ENCODE measurements at places on chromosomes 3 and 15.

- no peak for DNase-seq
Measured at GRCh38 chr3:53253707-53254508, 1.9 kb downstream of the TKT start.

DNA sequence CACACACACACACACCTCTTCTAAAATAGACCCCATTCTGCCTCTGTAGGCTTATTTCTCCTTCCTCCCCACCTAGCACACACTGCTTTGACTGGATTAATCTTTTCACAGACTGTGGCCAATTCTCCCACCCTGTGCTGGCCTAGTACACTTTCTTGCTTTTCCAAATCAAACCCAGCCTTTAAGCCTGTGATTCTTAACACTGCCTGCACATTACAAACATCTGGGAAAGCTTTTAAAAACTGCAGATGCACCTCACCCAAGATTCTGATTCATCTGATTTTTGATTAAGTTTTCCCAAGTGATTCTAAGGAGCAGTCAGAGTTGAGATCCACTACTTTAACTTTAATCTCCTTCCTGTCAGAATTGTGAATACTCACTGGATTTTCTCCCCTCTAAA is 12.8 kb downstream of the CSNK1G1 start:
- no peak for DNase-seq

- no peak for DNase-seq
Measured at GRCh38 chr3:128167973-128168674, 14.8 kb downstream of the EEFSEC start.

GRCh38 chr3:50441424-50442217 is 61.8 kb downstream of the CACNA2D2 start:
- no peak for DNase-seq

DNA sequence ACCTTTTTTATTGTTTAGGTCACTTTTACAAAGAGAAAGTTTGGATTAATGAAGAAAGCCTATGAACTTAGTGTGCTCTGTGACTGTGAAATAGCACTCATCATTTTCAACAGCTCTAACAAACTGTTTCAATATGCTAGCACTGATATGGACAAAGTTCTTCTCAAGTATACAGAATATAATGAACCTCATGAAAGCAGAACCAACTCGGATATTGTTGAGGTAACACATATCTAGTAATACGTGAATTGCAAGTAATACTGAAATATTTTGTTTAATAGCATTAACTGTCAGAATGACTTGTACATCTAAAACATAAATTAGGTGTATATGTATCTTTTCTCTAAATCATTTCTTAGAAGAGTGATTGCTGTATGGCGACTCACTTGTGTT is 79.8 kb downstream of the MEF2A start:
- DNase-seq: no peak

- DNase-seq: no peak
Measured at GRCh38 chr3:182999767-183000166, 19.4 kb upstream of the DCUN1D1 start.

DNA sequence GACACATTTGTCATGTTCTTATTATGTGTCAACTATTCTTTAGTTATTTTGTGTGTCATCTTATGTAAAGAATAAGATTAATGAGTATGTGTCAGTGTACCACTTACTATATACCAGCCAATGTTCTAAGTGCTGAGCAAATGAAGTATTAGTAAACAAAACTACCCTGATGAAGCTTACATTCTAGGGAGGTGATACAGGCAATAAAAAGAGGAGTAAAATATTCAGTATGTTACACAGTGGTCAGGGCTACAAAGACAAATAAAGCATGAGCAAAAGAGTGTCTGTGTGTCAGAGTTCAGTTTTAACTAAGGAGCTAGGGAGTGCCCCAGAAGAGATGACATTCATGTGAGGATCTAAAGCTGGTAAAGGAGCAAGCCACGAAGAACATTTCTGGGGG is 79.1 kb downstream of the TRPC1 start:
- DNase-seq: no peak

DNA sequence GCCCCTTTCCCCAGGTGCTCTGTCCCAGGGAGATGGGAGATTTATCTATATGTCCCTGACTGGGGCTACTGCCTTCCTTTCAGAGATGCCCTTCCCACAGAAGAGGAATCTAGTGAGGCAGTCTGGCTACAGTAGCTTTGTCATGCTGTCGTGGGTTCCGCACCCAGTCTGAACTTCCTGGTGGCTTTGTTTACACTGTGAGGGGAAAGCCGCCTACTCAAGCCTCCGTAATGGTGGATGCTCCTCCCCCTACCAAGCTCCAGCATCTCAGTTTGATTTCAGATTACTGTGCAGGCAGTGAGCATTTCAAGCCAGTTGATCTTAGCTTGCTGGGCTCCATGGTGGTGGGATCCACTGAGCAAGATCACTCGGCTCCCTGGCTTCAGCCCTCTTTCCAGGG is 35.4 kb upstream of the SLC7A14 start:
- no peak for DNase-seq

DNA sequence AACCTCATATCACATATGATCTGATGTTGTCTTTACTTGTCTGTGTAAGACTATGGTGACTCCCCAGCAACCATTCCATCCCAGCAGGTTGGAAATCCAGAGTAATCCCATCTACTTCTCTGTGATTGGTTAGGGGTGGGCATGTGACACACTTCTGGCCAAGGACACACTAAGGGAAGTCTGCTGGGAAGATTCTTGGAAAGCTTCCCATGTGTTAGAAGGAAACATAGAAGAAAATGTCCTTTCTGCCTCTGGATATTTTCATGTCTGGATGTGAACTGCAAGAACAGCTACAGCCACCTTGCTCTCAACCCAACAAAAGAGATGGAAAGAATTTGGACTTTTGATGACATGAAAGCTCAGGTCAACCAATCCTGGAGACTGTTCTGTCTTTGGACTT is 2.6 kb upstream of the UBE2Q2 start:
- no peak for DNase-seq

DNA sequence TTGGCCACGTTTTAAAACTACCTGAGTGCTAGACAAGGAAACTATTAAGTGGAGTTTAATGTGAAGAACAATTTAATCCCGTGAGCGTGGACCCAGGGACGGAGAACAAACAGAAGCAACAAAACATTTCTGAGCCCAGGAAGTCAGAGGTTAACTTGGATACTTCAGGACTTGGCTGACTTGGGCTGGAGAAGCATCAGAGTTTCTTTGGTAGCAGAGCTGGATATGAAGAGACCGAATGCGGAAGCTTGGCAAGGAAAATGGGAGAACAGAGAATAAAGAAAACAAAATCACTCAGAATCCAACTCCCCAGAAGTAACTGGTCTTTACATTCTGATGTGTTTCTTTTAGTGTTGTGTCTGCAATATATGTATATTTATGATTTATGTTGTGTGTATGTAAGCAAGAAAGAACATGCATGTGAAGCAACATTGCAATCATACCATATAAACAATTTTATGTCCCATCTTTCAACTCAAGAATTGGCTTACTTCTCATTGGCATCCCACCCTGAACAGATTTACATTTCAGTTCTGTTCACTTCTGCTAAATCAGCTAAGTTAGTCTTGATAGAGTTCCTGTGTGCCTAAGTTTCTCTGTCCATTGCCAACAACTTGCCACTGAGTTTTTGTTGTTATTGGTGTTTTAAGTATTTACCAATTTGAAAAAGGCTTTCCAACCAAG is 17.2 kb upstream of the PLOD2 start:
- no peak for DNase-seq

DNA sequence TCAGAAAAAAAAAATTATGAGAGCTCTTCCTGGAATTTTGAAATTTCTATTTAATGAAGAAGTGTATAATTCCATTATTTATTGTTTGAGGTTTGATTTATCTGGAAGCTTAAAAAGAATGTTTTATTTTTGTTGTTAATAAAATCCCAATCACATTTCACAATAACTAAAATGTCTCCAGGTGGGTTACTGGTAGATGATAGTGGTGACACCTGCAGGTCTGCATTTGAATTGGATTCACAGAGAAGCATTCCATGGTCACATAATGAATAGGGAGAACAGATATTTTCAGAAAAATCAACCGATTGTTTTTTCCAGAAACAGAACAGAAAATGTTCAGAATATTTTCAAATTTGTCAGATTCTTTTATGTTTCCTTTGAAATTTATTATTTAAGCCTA is 48.3 kb downstream of the ASB7 start:
- no peak for DNase-seq

- DNase-seq: no peak
Measured at GRCh38 chr3:4716706-4717362, 223.7 kb downstream of the ITPR1 start.

DNA sequence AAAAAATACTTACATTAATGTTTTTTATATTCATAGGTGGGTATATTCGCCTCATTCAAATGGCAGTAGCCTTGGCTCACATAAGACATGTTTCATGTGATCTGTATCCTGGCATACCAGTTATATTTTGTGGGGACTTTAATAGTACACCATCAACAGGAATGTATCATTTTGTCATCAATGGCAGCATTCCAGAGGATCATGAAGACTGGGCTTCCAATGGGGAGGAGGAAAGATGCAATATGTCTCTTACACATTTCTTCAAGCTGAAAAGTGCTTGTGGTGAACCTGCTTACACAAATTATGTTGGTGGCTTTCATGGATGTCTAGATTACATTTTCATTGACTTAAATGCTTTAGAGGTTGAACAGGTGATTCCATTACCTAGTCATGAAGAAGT is 3.5 kb downstream of the PDE12 start:
- no peak for DNase-seq

GRCh38 chr3:98646680-98647079 is 53.3 kb upstream of the CPOX start:
- no peak for DNase-seq

GRCh38 chr3:32502946-32503286 is 264 bp upstream of the CMTM6 start:
- no peak for DNase-seq

GRCh38 chr15:70856884-70857561 is 3.1 kb upstream of the LARP6 start:
- DNase-seq: no peak

DNA sequence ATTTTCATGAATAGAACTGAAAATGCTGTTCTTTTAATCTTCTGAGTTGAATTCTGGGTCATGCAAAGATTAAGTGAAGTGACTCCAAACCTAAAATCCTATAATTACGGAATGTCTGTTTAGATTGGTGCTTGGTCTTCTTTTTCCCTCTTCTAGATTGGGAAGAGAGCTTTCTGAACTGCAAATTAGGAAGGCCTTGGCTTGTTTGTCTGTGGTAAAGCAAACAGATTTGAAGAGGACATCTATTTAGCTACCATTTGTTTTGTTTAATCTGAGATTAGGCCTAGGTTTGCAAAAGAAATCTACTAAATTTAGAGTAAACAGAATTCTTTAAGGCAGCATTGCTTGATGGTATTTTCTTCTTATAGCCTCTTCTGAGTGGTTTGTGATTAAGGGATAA is 23.5 kb downstream of the PAQR9 start:
- DNase-seq: no peak

DNA sequence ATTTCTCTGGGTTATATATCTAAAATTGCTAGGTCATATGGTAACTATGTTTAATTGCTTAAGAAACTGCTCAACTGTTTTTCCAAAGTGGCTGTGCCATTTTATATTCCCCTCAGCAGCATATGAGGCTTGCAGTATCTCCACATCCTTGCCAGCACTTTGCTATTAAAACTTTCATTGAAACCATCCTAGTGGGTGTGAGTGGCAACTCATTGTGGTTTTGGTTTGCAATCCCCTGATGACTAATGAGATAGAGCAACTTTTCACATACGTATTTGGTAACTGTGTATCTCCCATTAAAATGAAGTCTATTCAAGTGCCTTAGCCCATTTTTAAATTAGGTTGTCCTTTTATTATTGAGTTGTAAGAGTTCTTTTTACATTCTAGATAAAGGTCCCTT is 17.3 kb downstream of the KPNA1 start:
- no peak for DNase-seq

- no peak for DNase-seq
Measured at GRCh38 chr3:189833996-189834395, 202.8 kb downstream of the TP63 start.

GRCh38 chr3:39150148-39150802 is 3.1 kb downstream of the CSRNP1 start:
- no peak for DNase-seq
